Kidney tubule cell (primary cell): ENCODE measurements at places on chromosomes 7 and 10.

- DNase-seq = peak; percentile 72
Observed at GRCh38 chr7:12549106-12549505, 21.4 kb upstream of the SCIN start.

DNA sequence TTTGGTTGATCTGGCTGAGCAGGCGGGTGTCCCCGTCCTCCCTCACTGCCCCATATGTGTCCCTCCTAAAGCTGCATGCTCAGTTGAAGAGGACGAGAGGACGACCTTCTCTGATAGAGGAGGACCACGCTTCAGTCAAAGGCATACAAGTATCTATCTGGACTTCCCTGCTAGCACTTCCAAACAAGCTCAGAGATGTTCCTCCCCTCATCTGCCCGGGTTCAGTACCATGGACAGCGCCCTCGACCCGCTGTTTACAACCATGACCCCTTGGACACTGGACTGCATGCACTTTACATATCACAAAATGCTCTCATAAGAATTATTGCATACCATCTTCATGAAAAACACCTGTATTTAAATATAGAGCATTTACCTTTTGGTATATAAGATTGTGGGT is 26.9 kb upstream of the TRIM56 start:
- DNase-seq = peak; percentile 45

DNA sequence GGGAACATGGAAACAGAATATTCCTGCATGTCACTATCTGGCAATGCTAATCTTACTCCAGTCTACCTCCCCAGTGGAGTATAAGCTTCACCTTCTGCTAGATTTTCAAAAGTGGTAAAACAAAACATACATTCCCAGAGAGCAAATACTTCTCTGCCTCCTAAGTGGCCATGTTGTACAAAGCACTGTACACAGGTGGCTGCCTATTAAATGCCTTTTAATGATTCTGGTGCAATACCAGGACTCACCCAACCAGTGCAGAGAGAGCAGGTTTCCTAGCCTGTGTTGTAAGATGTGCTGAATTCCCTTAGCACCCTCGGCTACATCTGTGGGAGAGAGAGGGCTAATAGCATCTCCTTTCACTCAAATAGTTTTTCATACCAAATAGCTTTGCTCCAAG is 684.3 kb upstream of the NRP1 start:
- DNase-seq = no peak

DNA sequence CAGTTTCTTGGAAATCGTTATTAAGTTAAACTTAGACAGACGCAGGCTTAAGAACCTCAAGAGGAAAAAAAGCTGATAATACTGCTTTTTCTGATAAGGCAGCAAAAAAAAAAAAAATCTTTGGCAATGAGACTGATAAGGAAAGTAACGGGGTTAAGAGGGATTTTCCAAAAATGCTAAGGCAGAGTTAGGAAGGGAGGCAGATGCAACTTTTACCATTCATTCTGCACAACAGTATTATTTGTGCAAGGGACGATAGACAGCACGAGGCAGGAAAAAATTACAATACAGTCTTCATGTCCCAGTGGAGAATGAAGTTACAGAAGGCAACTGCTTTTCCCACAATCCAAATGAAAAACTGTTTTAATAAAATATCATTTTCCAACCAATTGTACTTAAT is 194.0 kb downstream of the DOCK4 start:
- DNase-seq = no peak

GRCh38 chr7:109930049-109930448 is 1160.9 kb upstream of the LRRN3 start:
- DNase-seq = no peak

- peak; percentile 29 for DNase-seq
Observed at GRCh38 chr10:7872041-7872442, 53.7 kb downstream of the TAF3 start.
